A549 (cell line): ENCODE measurements at places on chromosomes 3 and 15. TPM values are rescaled to one million over a fixed set of nuclear protein-coding genes. Genes with fewer than 3 reads are reported as not detected.

A4GNT gene
- not detected in 3 replicates for polyA plus RNA-seq

SEMA5B gene
- 0.03 to 0.04 TPM (median 0.03 TPM) in 3 replicates for polyA plus RNA-seq

SKOR1 gene
- 0.04 to 0.11 TPM (median 0.05 TPM) in 3 replicates for polyA plus RNA-seq

TGM4 gene
- not detected in 3 replicates for polyA plus RNA-seq

SYNPR gene
- polyA plus RNA-seq: not detected in 3 replicates

LRRC2 gene
- not detected in 3 replicates for polyA plus RNA-seq

DUOXA2 gene
- not detected in 3 replicates for polyA plus RNA-seq

PLCB2 gene
- 0.38 to 0.58 TPM (median 0.49 TPM) in 3 replicates for polyA plus RNA-seq

ISG20 gene
- polyA plus RNA-seq: 6.1 to 10.5 TPM (median 7.2 TPM) in 3 replicates

UPK1B gene
- 7.0 to 7.1 TPM (median 7.1 TPM) in 3 replicates for polyA plus RNA-seq

NOX5 gene
- polyA plus RNA-seq: 0.17 to 0.25 TPM (median 0.19 TPM) in 3 replicates

MB21D2 gene
- polyA plus RNA-seq: 4.8 to 5.5 TPM (median 5.4 TPM) in 3 replicates

FBXO40 gene
- polyA plus RNA-seq: not detected in 3 replicates
